ENCODE measurements at places on chromosomes 4 and X.

GRCh38 chrX:85221361-85221760 lies 22.2 kb downstream of the SATL1 start:
- no peak for DNase-seq

GRCh38 chr4:85790582-85790981 lies 315.6 kb downstream of the ARHGAP24 start:
- DNase-seq, result no peak

DNA sequence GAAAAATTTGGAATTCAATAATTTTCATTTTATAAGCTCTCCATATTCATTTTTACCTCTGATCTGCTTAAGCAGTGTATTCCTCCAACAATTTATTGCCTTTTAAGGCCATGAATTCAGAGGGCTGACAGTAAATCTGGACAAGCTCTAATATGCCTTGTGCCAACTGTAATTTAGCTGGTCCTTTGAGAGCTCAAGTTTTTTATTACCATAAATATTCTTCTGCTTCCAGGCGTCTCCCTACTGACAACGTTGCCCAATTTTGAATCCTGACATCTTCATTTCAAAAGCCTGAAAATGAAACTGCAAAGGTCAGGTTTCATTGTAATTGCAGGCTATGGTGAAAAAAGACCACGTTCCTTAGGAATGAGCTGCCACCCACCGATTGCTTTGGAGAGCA lies 95.8 kb upstream of the GEMIN8 start:
- DNase-seq, result no peak

GRCh38 chrX:120287513-120288112 lies 23.6 kb downstream of the TMEM255A start:
- DNase-seq, result no peak

GRCh38 chrX:19683358-19683757 lies 168.1 kb upstream of the MAP3K15 start:
- no peak for DNase-seq

- DNase-seq, result no peak
These were observed 28.2 kb upstream of the NEIL3 start for GRCh38 chr4:177281351-177281909.

DNA sequence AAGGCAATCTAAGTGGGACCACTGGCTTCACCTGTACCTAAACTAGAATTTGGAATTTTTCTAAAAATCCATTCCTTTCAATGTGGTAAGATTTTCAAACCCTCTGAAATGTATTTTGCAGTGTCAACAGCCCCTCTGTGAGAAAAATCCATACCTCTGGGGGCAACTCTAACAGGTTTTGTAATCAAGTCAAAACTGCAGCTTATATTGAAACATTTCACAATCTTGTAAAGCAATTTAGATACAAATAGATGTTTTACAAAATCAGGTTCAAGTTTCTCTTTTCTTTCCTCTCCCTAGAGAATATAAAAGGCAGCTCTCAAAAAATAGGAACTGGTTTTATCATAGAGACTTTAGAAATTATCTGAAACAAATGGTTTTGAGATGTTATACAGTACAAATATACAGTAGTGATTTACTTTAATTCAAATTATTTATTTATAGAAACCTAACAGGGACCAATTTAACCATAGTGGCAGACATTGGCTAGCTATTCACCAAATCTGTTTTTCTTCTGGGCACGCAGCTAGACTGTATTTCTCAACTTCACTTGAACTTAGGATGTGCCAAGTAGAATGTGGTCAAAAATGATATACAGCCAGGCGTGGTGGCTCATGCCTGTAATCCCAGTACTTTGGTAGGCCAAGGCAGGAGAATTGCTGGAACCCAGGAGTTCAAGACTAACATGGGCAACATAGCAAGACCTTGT lies 36.3 kb upstream of the SPINK2 start:
- DNase-seq, result no peak

- no peak for DNase-seq
These were observed 144.1 kb downstream of the SLC7A11 start for GRCh38 chr4:138097912-138098600.

DNA sequence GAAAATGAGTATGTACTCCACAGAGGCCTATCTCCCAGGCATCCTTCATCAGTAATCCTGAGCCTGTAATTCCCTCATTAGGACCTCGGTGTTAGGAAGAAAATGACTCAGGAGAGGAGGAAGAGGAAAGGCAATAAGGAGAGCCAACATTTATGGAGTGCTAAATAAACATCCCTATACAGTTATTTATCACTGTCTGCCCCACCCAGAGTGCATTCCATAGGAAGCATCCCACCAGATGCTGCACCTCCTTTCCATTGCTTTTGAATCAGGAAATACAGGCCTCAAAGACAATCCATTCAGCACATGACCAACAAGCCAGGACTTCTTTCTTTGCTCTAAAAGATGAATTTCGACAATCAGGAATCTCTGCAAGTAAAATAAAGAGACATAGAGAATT lies 47.6 kb downstream of the USP38 start:
- no peak for DNase-seq

GRCh38 chr4:74623041-74623440 lies 171.3 kb downstream of the BTC start:
- no peak for DNase-seq

DNA sequence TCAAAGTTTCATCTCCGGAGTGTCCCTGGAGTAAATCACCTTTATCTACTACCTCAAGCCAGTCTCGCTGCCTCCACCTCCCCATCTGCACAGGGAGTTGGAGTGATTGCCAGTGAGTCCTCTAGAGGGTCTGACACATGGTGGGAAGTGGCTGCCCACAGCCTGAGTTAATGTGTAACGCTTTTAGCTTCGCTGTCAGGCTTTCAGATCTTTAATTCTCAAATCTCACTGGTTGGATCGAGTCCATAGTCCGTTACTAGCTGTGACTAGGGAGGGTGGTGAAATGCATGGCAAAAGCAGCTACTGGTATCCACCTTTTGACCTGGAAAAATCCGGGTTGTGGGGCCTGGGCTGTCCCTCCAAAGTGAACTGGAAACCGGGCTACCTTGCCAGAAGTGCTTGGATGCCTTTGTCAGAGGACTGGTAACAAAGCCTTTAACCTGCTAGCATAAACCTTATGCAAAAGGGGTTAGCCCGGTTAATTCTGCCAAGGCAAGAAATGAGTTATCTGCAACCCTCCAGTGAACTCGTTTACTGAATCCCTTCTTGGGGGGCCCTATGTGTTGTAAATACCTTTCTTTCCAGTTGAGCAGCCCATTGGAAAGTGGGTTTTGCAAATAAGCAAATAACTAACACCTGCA lies 5.1 kb upstream of the WDR1 start:
- DNase-seq, result no peak

DNA sequence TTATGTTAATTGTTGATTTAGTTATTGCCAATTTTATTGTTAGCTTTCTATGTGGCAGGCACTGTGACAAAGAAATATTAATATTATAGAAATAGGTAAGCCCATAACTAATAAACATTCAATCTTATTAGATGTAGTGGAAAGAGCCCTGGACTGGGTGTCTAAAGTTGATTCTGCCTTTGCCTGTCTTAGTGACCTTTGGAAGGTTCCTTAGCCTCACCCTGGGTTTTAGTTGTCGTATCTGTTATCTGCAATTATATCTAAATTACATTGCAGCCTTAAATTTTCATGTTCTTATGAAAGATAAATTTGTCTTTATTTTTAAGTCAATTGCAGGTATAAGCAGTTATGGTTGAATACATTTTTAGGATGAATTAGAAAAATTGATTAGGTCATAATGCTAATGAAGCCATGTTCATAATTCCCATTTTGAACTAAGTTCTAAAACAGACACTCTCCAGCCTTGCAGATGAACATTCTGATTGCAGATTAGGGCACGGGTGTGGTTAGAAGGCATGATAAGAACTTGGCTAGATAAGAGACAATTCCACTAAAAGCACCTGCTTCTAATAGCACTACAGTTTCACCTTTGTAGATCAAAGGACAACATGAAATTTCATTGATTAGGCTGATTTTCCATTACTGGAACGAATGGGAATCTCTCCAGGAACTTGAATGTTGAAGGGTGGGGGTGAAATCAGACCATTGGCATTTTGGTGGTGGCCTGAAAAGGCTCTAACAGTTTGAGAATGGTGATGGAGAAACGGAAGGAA lies 17.3 kb upstream of the ENPEP start:
- no peak for DNase-seq

DNA sequence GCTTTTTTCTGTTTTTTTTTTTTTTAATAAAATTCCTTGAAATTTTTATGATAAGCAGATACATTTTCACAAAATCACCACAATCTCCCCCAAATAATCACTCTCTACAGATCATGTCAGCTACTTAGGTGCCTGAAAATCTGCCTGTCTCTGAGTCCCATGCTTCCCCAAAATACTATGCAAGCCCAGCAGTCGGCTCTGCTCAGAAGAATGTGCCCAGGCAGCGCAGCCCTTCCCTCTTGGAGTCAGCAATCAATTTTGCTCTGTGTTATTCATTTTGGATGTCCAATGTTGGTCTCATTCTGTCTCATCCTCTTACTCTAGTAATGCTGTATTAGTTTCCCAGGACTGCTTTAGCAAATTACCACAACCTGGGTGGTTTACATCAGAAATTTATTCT lies 24.9 kb upstream of the C1QTNF7 start:
- no peak for DNase-seq

- DNase-seq, result no peak
These were observed 26.5 kb upstream of the DGKK start for GRCh38 chrX:50497114-50497513.

- no peak for DNase-seq
These were observed 701.8 kb upstream of the TENM3 start for GRCh38 chr4:181541396-181541795.

GRCh38 chrX:68895778-68896177 lies 67.0 kb downstream of the EFNB1 start:
- no peak for DNase-seq

DNA sequence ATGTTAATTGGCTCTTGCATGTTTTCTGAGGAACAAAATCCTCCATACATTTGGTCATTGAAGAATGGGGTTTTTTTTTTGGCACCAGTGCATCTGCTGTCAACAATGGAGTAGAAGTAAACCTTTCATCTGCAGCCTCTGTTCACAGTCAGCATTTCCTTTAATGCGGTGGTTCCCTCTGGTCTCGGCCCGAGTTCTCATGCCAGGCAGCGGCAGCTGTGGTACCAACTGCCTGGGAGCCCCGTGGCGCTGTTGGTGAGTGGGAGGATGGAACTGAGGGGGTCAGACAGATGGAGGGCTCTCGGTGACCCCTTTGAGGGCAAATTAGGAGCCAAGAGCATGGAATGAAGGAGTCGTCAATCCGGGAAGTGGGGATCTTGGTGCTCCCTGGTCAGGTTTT lies 114.7 kb downstream of the AFF1 start:
- no peak for DNase-seq

Data from activated CD8-positive, alpha-beta memory T cell treated with anti-CD3 and anti-CD28 coated beads, Interleukin-2, amount 50 U/mL, for 4 hours (primary cell).